ENCODE measurements at places on chromosomes 1 and 21.

DNA sequence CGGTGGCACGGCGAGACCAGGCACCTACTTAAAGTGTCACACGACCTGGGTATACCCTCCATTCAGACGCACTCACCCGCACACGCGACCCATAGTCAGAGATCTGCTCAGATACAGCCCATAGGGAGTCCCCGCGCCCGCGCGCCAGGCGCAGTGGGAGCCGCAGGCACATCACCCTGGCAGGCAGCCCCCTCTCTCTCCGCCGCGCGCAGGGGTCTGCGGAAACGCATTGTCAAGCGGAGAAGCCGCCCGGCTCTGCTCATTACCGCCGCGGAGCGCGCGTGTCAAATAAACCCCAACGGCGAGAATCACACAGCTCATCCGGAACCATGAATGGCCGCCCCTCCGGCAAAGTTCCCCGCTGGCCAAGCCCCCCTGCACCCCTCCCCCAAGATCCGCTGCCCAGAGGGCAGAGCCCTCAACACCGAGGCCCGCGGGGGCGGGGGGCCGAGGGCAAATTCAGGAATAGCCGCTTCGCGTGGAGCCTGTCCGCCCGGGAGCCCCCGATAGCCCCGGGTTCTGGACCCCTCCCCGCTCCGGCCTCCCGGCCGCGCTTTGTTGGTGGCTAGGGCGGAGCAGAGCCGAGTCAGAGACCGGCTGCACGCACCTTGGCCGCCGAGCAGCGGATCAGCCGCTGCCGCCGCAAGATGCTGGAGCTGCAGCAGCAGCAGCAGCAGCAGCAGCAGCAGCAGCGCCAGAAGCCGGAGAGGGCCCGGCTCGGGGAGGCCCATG, 522 bp downstream of the LRP8 start:
- DNase-seq = peak; percentile 64

GRCh38 chr1:111746614-111746999, 7.4 kb upstream of the INKA2 start:
- no peak for DNase-seq

DNA sequence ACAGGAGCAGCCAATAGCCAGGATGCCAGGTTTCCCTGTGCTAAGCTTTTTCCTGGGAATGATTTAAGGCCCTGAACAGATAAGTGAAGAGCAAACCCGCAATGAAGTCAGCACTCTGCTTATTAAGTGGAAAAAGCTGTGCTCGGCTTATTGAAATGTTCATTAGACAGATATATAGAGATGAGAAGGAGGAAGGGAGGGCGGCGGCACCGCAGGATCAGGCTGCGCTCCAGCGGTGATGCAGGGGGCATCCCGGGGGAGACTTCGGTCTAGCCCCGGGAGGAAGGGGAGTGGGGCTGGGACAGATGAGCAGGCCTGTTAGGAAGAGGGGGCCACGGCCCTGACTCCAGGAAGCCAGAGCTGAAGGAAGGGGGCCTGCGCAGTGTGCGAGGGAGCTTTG, 115.0 kb downstream of the TMEM53 start:
- no peak for DNase-seq

GRCh38 chr1:44613941-44614340, 60.3 kb downstream of the TMEM53 start:
- DNase-seq = no peak

GRCh38 chr1:100969327-100969726, 56.3 kb downstream of the DPH5 start:
- no peak for DNase-seq

GRCh38 chr1:9161963-9162362, 33.1 kb upstream of the GPR157 start:
- DNase-seq = no peak

GRCh38 chr1:157916887-157917570, 75.4 kb upstream of the CD5L start:
- no peak for DNase-seq
